ENCODE measurements at places on chromosomes 2 and 18. TPM values are rescaled to one million over a fixed set of nuclear protein-coding genes. Genes with fewer than 3 reads are reported as not detected.

DNA sequence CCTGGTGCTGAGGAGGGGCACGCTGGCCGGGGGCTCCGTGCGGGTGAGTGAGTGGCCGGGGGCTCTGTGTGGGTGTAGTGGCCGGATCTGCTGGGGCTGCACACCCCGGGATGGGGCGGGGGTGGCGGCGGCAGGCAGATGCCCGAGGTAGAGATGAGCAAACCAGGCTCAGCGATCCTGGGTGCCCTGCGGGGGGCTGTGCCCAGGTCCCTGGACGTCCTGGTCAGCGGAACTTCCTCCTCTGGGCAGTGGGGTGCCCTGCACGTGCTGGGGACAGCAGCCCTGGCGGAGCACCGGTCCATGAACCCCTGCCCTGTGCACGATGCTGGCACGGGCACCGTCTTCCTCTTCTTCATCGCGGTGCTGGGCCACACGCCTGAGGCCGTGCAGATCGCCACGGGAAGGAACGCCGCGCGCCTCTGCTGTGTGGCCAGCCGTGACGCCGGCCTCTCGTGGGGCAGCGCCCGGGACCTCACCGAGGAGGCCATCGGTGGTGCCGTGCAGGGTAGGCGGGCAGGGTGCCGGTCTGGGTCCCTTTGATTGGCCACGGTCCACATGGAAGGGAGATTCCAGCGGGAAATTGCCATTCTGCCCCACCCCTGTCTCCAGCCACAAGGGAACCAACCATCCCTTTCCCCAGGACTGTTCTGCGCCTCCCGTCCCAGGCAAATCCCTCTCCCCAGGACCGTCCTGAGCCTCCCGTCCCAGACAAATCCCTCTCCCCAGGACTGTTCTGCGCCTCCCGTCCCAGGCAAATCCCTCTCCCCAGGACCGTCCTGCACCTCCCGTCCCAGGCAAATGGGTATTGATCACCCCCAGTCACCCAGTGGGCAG lies 5.9 kb downstream of the NEU4 start:
- ATAC-seq = no peak

ERFE gene
- total RNA-seq = 0.94 TPM

- no peak for ATAC-seq
Measured at GRCh38 chr18:46298511-46298910, 194.3 kb downstream of the HAUS1 start.

INPP5D gene
- 7.9 TPM for total RNA-seq

- ATAC-seq = no peak
Measured at GRCh38 chr18:79484661-79485621, 89.2 kb downstream of the NFATC1 start.

DNA sequence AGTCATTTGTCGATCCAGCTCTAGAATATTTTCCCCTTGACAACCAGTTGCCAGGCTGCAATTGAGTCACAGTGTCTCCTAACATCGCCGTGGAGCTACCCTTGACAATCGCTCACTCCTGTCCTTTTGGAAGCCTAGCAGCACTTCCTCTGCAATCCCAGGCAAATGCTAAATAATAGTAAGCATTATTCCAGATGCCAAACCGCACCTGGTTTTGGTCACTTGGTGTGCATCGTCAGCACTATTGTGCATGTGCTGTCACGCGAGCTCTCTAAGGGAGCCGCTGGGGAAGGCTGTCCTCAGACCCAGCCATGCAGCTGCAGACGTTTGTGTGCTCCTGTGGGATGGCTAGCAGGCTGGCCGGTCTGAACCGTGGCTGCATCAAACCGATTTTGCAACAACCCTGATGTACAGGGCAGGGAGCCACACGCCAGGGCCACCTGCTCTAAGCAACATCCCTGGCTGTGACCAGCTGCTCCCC lies 549.5 kb upstream of the ID2 start:
- no peak for ATAC-seq

LYPD6B gene
- total RNA-seq = 0.49 TPM

DNA sequence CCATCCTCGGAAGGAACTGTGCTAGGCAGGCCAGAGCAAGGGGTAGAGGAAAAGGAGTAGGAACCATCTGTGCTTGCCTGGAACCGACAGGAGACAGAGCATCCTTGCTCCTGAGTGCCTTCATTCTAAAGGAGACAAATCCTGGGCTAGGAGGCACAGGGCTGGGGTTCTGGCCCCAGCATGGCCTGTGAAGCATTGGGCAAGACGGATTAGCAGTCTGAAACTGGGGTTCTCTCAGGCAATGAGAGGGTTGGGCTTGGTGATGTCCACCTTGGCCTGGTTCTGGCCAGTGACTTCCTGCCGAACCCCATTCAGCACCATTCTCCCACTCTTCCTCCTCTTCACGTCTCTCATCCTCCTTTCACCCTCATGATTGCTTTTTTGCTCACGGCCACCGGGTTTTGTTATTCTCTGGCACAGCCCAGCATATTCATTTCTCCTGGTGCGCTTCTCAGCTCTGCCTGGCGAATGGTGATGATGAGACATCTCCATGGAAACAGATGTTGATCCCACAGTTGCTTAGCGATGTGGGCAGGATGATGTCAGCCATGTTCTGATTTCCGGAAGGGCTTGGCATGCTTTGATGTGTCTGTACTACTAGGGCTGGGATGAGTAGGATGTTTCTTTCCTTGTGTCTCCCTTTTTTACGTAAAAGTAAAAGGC lies 127.7 kb downstream of the CAPN13 start:
- ATAC-seq = no peak

All from gastroesophageal sphincter (tissue), 4 donors.